ENCODE measurements at places on chromosomes 1 and 21.

DNA sequence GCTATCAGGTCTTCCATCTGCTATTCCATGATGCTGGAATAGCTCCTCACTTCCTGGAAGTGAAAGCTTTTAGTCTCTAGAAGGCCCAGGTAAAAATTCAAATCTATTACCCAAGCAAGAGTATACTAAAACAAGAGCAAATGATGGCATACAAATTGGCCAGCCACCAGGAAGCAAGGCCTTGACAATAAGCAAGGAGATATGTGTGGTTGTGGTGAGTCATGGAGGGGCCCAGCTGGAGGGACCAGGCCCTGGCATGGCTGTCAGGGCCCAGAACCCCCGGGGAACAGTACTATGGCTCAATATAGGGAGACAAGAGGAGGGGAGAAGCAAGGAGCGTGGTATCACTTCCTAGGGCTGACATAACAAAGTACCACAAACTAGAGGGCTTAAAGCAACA is 358.7 kb downstream of the RRAGC start:
- DNase-seq: no peak

- DNase-seq: no peak
Measured at GRCh38 chr1:229653420-229653819, 27.4 kb downstream of the URB2 start.

GRCh38 chr1:186984959-186985358 is 156.2 kb downstream of the PLA2G4A start:
- no peak for DNase-seq

DNA sequence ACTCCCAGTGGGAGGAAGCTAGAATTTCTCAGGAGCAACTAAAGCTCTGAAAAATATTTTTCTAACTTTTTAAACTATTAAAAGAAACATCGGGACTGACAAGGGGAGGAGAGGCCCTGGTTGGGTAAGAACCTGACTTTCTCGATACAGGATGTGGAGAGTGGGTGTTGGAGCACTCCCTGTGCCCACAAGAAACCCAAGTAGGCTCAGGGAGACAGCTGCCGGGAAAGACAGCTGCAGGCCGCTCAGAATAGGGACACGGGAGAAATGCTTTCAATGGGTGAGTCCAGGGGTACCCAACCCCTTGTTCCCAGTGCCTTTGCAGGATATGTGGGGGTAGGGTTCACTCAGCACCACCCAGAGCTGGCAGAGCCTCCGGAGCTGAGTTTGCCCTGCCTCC is 43.6 kb downstream of the PLEKHA6 start:
- DNase-seq: no peak

- no peak for DNase-seq
Measured at GRCh38 chr1:230276401-230276800, 149.7 kb downstream of the PGBD5 start.

Measured in SK-MEL-5 (cell line).